NCI-H1930 (cell line): ENCODE measurements at places on chromosomes 4 and X.

DNA sequence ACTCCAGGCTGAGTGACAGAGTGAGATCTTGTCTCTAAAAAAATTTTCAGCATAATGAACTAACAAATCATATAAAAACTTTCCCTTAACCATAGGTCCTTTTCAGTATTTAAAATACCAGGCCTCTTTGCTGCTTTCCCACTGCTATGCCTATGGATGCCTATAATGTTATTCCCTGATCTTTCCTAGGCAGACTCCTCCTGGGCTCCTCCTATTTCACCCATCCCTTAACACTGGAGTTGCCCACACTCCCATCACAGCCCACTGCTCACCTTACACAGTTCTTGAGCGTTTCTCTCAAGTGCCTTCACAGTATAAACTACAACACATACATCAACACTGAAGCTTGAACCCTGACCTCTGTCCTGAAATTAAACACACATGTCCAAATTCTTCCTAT is 31.6 kb downstream of the PAPSS1 start:
- no peak for DNase-seq

- no peak for DNase-seq
Observed at GRCh38 chr4:16569790-16570189, 328.7 kb downstream of the LDB2 start.

GRCh38 chr4:114310296-114310925 is 288.2 kb upstream of the UGT8 start:
- DNase-seq, result no peak

DNA sequence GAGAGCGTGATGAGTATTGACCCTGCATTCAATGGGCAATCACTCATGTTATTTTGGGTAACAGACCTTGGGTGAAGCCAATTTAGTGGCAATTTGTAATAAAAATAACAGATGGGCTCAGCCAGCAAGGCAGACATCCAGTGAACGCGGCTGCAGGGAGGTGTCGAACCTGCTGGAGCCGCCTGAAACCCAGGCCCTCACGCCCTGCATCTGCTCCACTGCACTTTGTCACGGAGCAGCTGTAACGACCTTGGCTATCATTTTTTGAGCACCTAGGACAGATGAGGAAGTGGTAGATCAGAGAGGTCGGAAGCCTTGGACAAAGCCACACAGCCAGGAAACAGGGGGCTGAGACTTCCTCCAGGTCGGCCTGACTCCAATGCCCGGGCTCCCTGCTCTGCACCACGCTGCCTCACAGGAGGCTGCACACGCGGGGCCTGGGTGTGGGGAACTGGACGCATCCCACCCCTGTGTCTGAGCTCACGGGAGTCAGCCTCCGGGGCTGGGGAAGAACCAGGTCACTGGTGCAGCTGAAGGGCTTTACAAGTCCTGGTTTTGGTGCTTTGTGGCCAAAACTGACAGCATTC is 19.4 kb downstream of the HMX1 start:
- no peak for DNase-seq

DNA sequence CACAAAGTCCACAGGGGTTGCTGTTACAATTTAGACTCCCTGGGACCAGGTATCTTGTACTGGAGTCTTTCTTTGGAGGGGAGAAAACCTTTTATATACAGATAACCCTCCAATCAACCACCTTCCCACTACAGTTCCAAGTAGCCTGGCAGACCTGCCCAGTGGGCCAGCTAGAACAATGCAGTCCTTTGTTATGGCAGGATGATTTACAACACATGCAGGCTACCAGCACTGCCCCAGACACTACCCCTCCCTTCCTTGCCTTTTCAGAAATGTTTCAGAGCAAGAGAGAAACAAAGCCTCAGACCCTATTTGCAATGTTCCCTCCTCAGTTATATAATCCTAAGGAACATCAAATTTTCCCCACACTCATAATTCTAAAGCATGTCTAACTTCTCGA is 11.1 kb downstream of the RASL11B start:
- DNase-seq, result no peak

GRCh38 chrX:45134775-45135174 is 65.9 kb downstream of the DIPK2B start:
- DNase-seq, result no peak

DNA sequence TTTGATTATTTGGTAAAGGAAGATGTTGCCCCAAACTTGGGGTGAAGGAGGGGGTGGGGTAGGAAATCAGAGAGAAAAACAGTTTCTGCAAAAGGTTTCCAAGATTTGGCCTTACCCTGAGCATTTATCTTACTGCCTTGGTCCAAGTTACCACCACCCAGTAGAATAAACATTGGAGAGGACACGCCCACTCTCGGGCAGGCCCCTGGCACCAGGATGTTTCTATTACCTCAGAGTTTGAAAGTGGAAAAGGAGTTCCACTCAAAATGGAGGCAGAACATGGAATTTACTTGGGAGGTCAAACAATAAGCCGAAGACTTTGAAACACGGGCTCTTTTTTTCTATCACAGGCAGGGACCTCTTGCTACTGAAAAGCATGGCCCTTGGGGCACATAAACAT is 113.7 kb downstream of the CHRNA9 start:
- no peak for DNase-seq

GRCh38 chrX:133699023-133699728 is 283.9 kb upstream of the GPC4 start:
- DNase-seq, result no peak

DNA sequence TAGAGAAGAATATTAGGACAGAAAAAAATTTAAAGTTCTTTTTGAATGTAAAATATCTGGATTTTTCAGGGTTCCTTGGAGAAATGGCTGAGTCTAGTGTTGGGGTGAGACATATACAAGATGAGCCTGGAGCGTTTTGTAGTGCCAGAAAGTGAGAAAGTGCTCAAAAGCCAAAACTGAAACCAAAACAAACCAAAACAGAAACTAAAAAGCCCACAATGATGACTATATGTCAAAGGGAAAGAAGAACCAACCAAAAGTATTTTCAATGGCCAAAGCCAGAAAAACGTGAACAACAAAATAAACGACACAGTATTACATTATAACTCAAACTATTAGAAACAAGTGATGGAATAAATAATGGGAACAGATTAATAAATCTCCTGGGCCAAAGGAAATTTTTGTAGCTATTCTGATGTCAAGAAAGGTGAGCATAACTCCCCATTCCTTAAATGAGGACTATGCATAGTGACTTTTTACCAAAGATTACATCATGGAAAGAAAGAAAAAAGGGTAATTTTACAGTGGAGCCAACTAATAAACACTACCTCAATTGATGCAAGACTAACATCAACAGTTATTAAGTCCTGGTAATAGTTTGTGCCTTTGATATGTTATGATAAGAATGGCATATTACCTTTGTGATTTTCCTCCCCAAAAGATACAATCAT is 1137.6 kb downstream of the C4orf33 start:
- DNase-seq, result no peak

- no peak for DNase-seq
Observed at GRCh38 chrX:130676861-130677260, 226.1 kb downstream of the ENOX2 start.

DNA sequence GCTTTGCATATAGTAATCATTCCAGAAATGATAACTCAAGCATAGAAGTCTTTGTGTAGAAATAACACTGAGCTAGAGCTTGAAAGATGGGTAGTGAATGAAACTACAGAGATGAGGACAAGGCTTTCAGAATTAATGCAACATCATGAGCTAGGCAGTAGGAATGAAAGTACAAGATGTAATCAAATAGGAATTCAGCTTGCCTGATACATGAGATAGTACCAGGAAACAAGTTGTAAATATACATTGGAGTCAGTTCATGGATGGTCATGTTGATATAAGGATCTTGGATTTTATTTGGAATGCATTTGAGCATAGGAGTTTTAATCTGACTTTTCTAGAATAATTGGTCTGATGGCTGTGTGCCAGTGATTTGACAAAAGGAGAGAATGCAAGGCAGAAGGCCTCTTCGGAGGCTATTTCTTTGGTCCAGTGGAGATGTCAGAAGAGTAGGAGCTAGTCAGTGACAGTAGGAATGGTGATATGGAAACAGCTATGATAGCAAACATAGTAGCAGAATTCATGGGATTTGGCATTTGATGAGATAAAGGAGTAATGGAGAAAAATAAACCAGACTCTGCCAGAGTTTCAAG is 206.4 kb upstream of the PACRGL start:
- no peak for DNase-seq

DNA sequence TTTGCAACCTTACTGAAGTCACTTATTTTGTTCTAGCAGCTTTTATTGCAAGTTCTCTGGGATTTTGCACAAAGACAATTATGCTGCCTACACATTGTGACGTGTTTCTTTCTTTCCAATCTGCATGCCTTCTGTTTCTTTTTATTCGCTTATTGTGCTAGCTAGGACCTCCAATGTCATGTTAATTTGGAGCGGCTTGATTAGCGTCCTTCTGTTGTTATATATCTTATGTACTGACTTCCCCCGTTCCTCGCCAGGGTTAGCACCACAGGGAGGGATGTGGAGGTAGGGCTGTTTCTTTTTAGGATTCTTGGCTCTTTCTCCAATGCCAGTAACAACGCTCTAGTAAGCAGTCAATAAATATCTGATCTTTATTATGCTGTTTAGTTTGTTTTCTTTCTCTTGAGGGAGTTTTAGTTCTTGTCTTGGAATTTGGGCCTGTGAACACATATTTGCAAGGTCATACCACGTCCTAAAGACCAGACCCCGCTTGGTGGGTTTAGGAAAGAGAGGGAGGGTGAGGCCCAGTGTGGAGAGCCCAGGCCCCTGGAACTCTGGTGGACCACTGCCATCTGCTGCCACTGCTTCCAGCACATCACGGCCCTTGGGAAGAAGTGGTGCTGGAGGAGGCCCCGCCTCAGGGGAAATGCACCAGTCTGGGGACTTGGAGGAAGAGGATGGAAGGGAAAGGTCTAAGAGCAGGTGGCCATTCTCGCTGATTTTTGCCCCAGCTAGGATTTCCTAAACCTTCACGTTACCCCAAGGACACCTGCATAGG is 129.1 kb downstream of the TRIML1 start:
- no peak for DNase-seq

DNA sequence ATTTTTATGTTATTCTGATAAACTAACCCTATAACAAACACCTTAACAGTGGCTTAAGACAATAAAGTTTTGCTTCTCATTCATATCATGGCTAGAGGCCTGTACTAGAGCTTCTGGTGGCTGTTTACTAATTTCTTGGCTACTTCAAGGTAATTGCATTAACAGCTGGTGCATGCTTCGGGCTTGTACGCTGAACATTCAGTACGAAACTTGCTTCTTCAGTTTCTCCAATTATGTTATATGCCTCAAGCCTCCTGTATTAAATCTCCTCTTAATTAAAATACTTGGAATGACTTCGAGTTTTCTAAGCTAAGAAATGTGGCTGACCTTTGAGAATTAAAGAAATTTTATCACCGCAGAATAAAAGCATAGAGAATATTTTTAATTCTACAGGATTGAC is 138.9 kb upstream of the TRAM1L1 start:
- DNase-seq, result no peak

GRCh38 chrX:140064993-140065392 is 99.7 kb upstream of the CXorf66 start:
- no peak for DNase-seq

GRCh38 chr4:78710536-78710935 is 65.6 kb upstream of the BMP2K start:
- no peak for DNase-seq

- no peak for DNase-seq
Observed at GRCh38 chr4:119490335-119490734, 138.3 kb downstream of the PDE5A start.

GRCh38 chr4:41413670-41414411 is 124.1 kb upstream of the LIMCH1 start:
- no peak for DNase-seq

GRCh38 chrX:129716507-129716906 is 22.3 kb upstream of the XPNPEP2 start:
- no peak for DNase-seq

- DNase-seq, result no peak
Observed at GRCh38 chrX:83845397-83845796, 15.5 kb upstream of the CYLC1 start.

DNA sequence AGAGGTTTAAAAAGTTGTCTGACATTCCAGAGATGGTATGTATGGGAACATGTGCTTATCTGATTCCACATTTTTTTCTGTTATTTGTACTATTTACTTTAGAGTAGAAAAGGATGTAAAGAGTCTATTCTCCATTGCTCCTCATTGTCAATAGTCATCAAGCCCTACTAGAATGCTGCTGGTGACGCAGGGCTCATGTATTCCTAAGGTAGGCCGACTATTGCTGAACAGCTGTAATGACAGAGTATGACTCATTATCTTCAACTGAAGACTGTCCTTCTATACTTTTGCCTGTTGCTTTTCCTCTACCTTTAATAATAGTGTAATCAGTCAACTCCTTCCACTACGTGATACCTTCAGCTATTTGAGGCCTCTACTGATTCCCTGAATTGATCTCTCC is 509.1 kb upstream of the NR3C2 start:
- DNase-seq, result no peak

DNA sequence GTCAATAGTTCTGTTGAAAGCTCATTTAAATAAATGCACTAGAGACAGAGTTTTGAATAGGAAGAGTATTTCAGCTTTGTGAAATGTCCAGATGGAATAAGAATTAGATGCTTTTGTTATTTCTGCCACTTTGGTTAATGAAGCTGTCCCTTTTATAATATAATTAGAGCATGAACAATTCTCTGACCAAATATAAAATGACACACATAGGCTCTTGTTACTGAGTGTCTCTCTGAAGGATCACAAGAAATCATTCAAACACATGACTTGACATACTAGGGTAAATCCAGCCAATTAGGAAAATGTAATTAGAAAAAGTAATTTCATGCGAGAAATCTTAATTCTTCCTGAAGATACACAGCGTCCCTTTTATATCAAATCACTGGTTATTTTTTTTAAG is 68.4 kb upstream of the DDIT4L start:
- DNase-seq, result no peak

DNA sequence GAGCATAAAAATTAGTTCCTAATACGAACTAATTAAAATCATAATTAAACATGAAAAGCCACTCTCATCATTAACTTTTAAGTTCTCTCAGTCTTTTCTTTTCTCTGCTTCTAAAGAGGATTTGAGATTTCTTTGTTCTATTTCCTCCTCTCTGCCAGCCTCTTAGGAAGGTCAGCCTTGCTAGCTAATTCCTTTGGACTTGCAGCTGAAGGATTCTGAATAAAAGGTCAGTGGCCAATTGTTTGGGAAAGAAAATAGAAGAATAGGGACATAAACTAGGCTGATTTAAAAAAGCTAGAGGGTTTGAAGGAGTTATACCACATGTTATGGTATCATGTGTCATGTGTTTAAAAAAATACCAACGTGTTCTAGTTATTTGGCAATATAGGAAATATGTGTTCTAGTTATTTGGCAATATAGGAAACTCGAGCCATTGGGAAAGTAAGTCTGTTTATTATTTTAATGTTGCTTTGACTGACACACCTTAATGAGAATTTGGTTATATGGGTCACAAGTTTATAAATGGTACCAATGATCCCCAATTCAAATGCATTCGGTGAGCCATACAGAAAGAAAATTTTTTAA is 1668.7 kb upstream of the PCDH7 start:
- DNase-seq, result no peak

DNA sequence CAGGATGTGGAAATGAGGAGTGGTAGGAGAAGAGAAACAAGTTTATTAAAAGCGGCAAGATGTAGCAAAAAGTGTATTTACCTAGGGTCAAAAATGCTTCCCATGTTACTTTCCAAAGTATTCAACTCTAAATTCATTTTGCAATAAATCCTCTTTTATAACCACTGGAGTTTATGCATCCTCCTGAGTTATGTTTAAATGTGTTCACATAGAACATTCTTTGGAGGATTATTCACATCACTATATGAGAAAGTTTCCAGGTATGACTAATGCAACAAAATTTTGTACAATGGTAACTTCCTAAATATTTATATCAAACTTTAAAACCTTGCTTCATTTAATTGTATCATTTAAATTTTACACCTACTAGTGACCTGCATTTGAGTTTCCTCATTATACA is 870.6 kb upstream of the SLIT2 start:
- no peak for DNase-seq
